ENCODE measurements at places on chromosomes 11 and 22.

- DNase-seq: no peak
Measured at GRCh38 chr11:126332221-126332711, 23.2 kb upstream of the ST3GAL4 start.

DNA sequence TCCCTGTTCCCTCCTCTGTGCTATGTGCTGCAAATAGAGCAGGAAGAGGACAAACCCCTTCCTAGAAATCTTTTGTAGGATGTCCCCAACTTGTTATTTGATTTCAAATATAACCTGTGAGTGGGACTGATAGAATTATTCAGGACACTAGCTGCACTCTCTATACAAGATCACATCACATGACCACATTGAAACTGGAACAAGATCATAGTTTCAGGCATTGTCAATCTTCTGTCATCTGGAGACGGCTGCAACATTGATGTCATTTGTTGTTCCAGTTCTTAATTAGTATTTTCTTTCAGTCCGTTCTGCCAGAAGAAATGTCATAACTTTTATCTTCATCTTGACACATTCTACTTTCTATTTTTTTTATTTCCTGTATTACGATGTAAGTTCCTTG, 89.3 kb downstream of the GRIA4 start:
- DNase-seq: no peak

DNA sequence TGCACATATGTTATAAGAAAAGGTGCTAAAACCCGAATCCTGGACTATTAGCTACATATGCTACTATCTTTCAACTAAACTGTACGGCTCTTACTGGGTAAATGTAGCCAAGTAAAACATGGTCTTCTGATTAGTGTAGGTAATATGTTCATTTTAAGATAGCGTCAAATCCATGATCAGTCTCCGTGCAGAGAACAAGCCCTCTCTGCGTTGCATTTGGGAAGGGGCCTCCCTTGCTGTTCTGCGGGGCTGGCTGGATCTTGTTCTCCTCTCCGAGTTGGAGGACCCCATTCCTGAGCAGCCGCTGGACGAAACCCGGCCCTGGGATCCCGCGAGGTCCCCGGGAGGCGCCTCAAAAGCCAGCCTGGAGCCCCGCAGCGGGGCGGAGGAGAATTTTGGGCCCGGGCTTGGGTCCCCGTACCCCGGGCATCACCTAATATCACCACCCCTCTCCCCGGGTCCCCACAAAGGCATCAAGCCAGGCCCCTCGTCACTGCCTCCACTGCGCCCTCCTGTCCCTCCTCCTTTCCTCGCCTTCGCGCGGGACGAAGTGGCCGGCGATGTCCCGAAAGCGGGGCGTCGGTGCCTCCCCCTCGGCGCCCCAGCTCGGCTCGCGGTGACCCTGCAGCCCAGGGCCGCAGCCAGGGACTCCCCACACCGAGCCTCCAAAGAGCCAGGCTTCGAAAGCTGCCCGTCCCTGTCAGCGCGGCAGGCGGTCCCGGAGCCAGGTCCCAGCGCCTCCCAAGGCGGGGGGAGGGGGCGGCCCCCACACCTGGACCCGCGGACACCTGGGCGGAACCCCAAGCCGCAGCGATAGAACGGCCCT, 54.5 kb upstream of the FBXO3 start:
- peak; percentile 60 for DNase-seq

GRCh38 chr11:32388365-32388764, 47.0 kb downstream of the WT1 start:
- DNase-seq: no peak

- peak; percentile 90 for DNase-seq
Measured at GRCh38 chr11:46055371-46055770, 65.9 kb downstream of the PHF21A start.

DNA sequence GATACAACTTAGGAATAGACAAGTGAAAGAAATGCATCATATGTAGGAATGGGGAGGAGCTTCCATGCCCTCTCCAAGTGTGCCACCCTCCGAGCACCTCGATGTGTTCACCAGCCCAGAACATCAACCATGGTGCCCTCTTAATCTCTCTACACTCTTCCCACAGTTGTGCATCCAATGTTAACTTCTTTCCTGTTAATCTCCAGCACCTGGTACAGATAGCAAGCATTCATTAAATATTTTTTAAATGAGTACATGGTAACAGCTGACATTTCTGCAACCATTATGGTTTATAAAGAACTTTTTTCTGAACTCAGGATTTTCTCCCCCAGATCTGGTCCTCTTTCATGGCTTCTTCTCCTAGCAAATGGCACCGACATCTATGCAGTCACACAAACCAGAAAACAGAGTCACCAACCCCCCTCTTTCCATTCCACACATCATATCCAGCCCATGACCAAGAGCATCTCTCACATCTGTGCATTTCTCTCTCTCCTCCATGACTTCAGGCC, 118.1 kb upstream of the CLPB start:
- no peak for DNase-seq

DNA sequence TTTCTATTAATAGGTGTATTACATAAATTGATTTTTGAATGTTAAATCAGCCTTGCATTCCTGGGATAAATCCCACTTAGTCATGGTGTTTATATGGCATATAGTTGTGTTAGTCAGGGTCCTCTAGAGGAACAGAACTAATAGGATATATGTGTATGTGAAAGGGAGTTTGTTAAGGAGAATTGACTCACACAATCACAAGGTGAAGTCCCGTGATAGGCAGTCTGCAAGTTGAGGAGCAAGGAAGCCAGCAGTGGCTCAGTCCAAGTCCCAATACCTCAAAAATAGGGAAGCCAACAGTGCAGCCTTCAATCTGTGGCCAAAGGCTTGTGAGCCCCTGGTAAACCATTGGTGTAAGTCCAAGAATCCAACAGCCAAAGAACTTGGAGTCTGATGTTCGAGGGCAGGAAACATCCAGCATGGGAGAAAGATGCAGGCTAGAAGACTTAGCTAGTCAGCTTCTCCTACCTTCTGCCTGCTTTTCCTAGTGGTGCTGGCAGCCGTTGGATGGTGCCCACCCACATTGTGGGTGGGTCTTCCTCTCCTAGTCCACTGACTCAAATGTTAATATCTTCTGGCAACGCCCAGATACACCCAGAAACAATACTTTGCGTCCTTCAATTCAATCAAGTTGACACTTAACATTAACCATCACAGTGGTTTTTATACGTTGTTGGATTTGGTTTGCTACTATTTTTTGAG, 12.9 kb downstream of the SFI1 start:
- no peak for DNase-seq

DNA sequence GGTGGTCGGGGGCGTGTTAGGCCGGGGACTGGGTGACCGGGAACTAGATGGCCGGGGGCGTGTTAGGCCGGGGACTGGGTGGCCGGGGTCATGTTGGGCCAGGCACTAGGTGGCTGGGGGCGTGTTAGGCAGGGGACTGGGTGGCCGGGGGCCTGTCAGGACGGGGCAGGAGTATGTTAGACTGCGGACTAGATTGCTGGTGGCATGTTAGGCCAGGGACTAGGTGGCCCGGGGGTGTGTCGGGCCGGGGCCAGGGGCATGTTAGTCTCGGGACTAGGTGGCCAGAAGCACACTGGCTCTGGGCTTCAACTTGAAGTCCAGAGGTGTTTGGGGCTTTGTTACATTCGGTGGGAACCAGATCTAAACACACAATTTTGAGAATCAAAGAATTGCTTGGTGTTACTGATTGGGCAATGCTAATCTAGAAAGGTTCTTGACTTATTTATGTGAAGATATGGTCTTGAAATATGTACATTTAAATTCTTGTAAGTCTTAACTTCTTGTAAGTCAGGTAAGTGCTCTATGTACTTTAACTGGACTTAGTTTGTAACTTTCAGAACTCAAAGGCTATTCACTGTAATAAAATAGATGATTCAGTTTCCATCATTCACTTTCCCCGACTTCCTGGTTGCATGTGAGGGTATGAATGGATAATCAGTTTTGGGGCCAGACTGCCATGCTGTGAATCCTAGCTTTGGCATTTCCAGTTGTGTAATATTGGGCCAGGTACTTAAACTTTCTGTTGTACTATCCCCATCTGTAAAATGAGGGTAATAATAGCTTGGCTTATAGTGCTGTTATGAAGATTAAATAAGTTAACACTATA, 1.1 kb downstream of the EXT2 start:
- no peak for DNase-seq

GRCh38 chr22:30027169-30027568, 53.1 kb upstream of the HORMAD2 start:
- DNase-seq: no peak

- DNase-seq: no peak
Measured at GRCh38 chr22:33224841-33225240, 166.7 kb upstream of the SYN3 start.

- DNase-seq: no peak
Measured at GRCh38 chr11:129234978-129235377, 42.9 kb upstream of the ARHGAP32 start.

DNA sequence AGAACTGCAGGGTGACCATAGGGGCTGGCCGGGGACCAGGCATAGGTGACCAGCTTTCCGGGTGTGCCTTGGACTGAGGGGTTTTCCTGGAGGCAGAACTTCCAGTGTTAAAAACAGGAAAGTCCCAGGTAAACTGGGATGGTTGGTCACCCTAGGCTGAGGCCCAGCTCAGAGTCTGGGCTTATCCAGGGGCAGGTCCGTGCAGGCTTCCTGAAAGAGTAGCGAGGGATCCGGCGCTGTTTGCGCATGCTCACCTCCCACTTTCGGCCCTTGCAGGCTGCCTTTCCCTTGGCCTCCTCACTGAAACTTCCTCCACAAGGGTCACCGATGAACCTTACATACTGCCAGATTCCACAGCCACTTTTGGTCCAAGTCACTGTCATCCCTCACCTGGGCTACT, 119.8 kb upstream of the PLET1 start:
- no peak for DNase-seq

GRCh38 chr11:61967924-61968757, 707 bp upstream of the FTH1 start:
- peak; percentile 52 for DNase-seq

- no peak for DNase-seq
Measured at GRCh38 chr11:26782220-26782965, 60.5 kb upstream of the SLC5A12 start.

GRCh38 chr22:19824212-19824925, 30.3 kb downstream of the GNB1L start:
- DNase-seq: no peak

- peak; percentile 19 for DNase-seq
Measured at GRCh38 chr22:27460591-27461347, 340.8 kb downstream of the MN1 start.

DNA sequence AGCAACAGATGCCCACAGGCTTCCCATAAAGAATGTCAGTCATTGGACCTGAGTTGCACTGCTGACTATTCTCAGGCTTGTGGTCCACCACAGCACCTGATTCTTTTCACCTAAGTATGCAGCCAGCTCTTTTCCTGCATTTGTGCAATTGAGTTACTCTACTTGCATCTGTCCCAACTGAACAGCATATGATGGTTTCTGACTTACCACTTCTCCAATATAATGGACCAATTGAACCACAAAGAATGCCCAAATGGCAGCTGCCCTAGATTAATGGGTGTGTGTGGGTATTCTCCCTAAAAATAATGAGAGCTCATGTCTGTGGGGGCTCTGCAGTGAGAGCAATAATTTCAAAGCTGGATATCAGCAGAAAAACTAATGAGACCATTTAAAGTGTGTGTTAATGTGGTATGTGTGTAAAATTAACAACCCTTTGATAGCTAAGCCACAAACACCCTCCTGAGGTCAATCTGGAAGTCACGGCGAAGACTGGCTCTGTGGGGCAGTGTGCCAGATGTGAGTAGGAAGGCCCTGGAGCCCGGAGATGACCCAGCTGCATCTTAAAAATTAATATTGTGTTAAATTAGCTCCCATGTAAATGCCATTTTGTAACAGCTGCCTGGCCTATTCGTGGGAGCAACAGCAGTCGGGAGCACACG, 43.8 kb downstream of the SC5D start:
- no peak for DNase-seq

DNA sequence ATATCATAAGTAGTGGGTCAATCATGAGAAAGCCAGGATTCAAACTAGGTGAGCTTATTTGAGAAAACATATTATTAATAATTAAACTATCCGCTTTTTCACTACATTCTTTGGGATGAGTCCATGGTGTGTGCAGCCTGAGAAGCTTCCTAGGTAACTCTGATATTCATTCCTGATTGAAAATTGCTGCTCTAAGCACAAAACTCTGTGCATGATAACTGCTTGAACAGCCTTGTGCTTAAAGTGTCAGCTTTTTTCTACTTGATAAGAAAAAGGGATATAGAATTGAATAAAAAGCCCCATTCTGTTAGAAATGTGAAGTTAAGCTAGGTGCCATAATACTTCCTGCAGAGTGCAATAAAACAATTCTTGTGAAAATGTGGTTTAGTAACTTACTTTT, 343.5 kb upstream of the LUZP2 start:
- no peak for DNase-seq

DNA sequence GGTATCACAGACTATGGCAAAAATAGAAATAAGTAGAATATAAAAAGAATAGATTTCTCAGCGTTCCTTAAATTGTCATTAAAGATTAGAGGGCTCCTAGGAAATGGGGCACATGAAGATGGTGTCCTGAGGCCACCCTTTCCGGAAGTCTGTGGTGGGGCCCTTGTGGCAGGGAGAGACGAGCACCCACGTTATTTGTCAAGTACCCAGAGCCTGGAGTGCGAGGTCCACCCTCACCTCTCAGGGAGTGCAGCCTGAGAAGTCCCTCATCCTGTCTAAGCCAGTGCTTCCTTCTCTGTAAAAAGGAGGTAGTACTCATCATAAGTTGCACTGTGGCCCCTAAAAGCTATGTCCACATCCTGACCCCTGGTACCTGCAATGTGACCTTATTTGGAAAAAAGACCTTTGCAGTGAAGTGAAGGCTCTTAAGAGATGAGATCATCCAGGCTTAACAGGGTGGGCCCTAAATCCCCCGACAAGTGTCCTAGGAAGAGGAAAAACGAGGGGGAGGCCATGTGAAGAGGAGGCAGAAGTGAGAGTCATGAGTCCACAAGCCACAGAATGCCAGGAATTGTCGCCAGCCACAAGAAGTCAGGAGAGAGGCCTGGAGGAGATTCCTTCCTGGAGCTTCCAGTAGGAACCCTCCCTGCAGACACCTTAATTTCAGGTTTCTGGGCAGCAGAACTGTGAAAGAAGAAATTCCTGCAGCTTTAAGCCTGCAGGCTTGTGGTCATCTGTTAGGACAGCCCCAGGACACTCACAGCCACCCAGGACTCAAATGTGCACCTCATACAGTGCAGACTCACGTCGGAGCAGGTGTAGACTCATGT, 76.8 kb upstream of the CCND1 start:
- no peak for DNase-seq

GRCh38 chr11:17801166-17801565, 66.6 kb downstream of the KCNC1 start:
- DNase-seq: peak; percentile 89

- DNase-seq: no peak
Measured at GRCh38 chr11:9170450-9170849, 79.1 kb upstream of the SCUBE2 start.

GRCh38 chr11:127000981-127001380, 411 bp upstream of the KIRREL3 start:
- DNase-seq: no peak

GRCh38 chr22:29313576-29314466, 1.7 kb downstream of the RASL10A start:
- DNase-seq: no peak
